ENCODE measurements at places on chromosomes 6 and 20.

DNA sequence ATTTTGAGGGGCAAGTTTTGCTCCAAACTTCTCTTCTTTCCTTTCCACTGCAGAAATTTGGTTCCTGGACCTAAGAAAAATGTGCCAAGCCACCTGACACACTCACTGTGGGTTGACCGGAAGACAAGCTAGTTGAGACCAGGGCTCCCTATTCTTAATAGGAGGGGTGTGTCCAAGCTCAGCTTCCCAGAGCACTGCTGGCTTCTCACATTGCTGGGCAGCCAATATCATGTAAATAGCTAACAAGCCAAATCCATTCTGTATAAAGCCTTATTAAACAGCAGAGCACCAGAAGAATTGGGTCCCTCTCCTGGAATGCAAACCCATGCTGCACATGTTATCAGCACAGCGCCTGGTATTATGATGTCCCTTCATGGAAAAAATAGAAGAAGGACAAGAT lies 17.0 kb upstream of the SAMD3 start:
- no peak for DNase-seq

DNA sequence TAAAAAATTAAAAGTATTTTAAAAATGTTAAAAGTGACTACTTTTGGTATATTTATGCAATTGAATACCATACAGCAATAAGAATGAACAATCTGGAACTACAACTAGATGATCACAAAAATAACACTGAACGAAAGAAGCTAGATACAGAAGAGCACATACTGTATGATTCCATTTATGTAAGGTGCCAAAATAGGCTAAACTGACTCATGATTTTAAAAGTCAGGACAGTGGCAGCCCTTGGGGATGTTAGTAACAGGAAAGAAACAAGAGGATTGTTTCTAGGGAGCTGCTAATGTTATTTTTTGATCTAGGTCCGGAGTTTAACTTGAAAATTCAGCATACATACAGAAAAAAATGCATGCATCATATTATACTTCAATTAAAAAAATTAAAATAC lies 42.3 kb downstream of the KIF13A start:
- DNase-seq = no peak

- DNase-seq = no peak
Observed at GRCh38 chr20:16975682-16976081, 227.5 kb downstream of the OTOR start.

GRCh38 chr6:163992056-163992455 lies 577.5 kb downstream of the QKI start:
- DNase-seq = no peak

DNA sequence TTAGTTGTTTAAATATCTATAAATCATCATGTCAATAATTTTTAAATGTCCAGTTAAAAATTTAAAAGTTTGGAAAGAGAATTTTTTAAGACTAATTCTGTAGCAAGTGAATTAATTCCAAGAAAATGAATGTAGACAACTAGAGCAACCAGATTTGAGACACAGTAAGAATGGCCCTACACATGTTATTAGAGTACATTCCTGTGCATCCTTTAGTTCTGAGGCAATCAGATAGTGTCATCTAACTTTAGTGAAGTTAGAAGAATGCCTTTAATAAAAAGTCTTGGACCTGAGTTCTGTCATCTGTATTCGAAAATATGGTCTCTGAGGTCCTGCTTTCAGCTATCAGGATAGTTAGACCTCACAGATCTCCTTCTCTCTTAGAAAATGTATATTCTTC lies 63.7 kb downstream of the HIVEP2 start:
- no peak for DNase-seq

DNA sequence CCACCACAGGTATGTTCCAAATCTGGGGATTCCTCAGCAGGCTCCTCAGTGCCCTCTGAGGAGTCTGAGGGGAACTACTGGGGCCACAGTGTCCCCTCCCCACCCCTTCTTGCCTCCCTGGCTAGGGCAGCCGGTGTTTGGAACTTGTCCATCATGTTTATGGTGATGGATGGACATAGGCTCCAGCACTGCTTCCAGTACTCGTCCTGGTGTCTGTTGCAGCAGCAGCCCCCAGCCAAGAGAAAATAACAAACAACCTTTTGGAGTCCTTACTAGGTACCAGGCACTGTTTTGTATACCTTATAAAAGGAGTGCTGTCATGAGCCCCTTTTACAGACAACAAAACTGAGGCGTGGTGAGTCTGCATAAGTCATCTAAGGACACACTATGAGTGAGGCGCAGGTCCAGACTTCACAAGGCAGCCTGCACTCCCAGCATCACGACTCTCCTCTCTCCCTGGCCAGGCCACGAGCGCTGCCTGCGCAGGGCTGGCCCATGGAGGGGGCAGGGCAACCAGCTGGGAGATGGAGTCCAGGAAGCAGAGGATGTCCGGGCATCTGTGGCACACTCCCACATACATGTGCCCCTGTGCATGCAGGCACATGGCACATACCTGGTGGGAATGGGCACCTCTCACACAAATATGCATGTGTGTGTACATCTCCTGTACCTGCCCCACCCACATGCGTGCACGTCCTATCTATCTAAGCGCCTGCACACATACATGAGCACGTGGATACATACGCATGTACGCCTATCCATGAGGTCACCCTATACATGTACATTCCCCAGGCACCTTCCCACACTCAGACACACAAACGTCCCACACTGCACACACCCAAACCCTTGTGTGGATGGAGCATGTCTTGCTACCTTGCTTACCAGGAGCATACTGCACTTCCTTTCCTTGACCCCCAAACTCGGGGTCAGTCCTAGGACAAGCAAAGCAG lies 152.7 kb downstream of the VEGFA start:
- no peak for DNase-seq

- no peak for DNase-seq
Observed at GRCh38 chr20:64261138-64261537, 5.6 kb downstream of the PCMTD2 start.

- no peak for DNase-seq
Observed at GRCh38 chr6:34447386-34447785, 18.5 kb upstream of the PACSIN1 start.

GRCh38 chr6:700490-700889 lies 7.6 kb upstream of the EXOC2 start:
- DNase-seq = no peak

GRCh38 chr6:143811501-143812157 lies 31.5 kb upstream of the LTV1 start:
- no peak for DNase-seq

- DNase-seq = no peak
Observed at GRCh38 chr6:1416191-1416760, 26.9 kb downstream of the FOXF2 start.

DNA sequence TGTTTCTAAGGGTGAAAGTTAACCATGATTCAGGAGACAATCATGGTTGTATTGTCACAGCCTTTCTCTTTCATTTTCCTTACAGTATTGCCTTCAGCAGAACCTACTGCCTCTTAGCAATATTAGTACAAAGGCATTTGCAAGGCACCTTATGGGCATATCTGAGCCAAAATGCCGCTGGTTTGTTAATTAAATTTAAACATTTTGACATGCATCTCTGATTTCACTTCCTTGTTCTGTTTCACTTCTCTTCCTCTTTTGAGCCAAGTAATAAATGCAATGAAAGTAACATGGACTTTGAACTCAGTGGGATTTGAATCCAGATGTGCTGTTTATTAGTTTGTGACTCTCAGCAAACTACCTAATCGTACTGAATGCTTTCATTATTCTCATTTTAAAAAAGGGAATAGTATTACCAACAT lies 467.4 kb upstream of the CITED2 start:
- no peak for DNase-seq

Measured in left renal pelvis (tissue), 4 donors.